ENCODE measurements at places on chromosomes 7 and 10.

DNA sequence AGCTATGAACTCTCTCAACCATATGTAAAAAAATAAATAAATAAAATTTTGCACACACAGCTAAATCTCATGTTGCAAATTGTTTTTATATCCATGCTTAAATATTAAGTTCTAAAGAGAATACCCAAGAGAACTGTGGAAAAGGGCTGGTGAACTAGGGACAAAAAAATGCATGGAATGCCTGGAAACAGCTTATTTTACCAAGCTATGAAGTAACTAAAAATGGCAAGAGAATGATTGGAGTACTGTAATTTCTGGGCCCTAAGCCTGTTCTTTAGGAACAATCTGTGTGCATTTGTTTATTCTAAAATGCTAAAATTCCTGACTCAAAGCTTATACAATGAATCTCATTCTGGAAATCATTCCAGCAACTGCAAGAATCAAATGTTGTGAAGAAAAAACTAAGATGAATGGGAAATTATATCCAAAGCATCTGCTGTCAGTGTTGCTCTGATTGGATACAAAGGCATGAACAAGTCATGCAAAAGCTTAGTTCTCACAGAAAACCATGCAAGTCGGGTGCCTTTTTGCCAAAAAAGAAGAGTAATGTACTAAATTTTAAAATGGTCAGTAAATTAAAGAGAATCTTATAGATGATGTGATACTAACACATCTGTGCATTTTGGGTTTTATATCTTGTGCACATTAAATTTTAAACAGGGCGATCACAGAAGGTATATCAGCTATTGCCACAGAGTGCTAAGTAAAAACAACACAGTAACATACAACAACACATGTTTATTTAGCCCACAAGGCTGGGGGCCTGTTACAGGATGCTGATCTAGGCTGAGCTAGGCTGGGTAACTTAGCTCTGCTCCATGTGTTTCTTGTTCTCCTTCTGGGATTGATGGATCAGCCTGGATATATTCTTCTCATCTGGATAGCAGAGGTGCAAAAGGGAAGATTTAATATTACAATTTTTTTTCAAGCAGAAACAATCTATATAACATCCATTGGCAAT is 453.5 kb upstream of the SEMA3A start:
- peak; percentile 77 for DNase-seq

GRCh38 chr7:154984601-154985188 is 18.2 kb downstream of the PAXIP1 start:
- no peak for DNase-seq

DNA sequence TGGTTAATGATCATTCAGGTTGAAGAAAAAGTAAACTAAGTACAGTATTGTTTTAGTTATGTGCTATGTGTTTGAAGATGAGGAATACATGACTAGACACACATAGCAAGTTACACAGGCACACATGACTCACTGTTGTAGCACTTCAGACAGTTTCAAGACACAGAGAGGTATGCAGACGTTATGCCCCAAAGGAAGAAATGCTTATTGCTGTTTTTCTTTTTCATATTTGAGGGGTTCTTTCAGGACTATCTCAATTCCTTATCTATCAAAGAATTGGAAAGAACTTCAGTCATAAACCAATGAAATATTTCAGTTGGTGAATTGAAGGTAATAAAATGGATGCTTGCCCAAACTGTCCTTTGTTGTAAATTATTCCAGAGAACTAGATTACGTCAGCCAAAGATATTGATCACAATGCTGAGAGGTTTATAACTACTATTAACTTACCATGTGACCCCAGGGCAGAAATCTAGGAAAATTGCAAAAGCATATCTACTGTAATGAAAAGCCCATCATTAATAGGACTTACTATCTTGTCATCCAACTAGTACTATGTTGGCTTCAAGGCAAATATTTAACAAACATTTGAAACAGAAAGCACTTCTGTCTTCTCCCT is 61.2 kb upstream of the CAPZA2 start:
- DNase-seq, result peak; percentile 76

- DNase-seq, result peak; percentile 59
Observed at GRCh38 chr10:1050145-1050544, 1.2 kb upstream of the IDI1 start.

DNA sequence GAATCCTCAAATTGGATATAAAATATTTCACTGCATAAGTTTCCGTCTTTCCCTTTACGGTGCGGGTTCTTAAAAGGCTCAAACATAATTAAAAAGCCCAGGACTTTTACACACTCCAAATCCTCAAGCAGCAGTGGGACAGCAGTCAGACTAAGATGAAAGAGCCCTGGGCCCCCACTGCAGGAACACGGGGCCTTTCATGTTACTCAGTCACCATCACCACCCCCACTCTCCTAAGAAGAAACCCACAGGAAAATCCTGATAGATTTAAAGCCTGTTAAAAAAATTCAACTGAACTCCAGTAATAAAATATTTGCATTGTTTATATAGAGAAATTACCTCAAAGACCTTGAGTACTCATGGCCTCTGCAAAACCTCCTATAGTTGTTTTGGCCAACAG is 74.0 kb upstream of the TRIL start:
- DNase-seq, result no peak

GRCh38 chr7:219581-220150 is 27.3 kb downstream of the FAM20C start:
- peak; percentile 65 for DNase-seq

- DNase-seq, result no peak
Observed at GRCh38 chr10:118254654-118255053, 87.5 kb downstream of the FAM204A start.

GRCh38 chr10:86203162-86203905 is 163.3 kb downstream of the GRID1 start:
- DNase-seq, result no peak

Measured in amniotic epithelial cell (primary cell).